ENCODE measurements at places on chromosomes 5 and 9.
A peak's percentile ranks its signal among the peaks of the same experiment; 100 is the strongest.

GRCh38 chr9:132032238-132032950, 47.3 kb downstream of the MED27 start:
- DNase-seq: no peak

GRCh38 chr5:125979636-125980035, 443.6 kb upstream of the GRAMD2B start:
- DNase-seq: no peak

- no peak for DNase-seq
These were observed 907 bp upstream of the NR2F1 start for GRCh38 chr5:93582167-93582462.

DNA sequence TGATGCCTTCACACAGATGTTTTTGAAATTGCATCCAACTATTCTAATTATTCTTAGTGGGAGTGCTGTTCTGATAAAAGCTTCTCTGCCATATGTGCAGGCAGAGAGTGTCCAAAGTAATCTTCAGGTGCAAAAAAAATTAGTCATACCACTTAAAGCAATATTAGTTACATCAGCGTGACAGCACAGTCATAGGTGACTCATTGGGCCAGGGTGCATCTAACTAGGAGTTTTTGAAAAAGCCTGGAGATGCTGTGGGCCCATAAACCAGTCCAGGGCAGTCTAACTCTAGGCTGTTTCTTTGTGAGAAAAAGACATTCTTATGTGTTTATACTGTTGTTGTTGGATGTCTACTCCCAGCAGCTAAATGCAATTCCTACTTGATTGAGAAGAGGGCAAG, 33.0 kb upstream of the C6 start:
- DNase-seq: no peak

- no peak for DNase-seq
These were observed 1.4 kb upstream of the GLIS3 start for GRCh38 chr9:4301296-4301695.

- DNase-seq: peak; percentile 29
These were observed 165.2 kb downstream of the PDE4D start for GRCh38 chr5:59728356-59728755.

GRCh38 chr5:108607421-108607820, 140.3 kb upstream of the FER start:
- DNase-seq: no peak

- no peak for DNase-seq
These were observed 29.0 kb downstream of the PSMB7 start for GRCh38 chr9:124386201-124386600.

DNA sequence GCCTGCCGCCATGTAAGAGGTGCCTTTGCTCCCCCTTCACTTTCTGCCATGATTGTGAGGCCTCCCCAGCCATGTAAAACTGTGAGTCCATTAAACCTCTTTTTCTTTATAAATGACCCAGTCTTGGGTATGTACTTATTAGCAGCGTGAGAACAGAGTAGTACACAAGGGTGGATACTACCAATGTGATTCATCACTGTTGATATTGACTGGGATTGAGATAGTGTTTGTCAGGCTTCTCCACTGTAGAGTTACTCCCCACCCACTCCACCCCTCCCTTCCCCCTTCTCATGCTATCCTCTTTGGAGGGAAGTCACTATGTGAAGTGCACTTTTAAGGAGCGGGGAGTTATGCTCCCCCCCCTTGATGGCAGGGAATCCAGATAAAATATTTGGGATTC, 11.4 kb upstream of the CRHBP start:
- DNase-seq: no peak

- no peak for DNase-seq
These were observed 378.9 kb downstream of the CAAP1 start for GRCh38 chr9:26513730-26514129.

DNA sequence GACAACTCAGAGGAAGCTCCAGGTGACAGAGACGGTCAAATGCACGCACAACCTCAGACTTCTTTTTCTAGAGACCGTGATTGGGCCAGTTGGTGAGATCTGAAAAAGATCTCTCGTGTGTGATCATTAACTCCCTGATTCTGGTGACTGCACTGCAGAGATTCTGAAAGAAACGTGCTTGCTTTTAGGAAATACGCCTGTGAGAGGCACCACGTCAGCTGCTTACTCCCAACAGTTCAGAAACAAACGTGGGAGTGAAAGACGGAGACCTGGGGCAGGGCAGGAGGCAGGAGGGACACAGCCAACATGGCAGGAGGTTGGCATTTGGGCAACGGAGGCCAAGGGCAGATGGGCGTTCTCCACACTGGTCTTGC, 15.9 kb downstream of the SLC12A7 start:
- DNase-seq: no peak

DNA sequence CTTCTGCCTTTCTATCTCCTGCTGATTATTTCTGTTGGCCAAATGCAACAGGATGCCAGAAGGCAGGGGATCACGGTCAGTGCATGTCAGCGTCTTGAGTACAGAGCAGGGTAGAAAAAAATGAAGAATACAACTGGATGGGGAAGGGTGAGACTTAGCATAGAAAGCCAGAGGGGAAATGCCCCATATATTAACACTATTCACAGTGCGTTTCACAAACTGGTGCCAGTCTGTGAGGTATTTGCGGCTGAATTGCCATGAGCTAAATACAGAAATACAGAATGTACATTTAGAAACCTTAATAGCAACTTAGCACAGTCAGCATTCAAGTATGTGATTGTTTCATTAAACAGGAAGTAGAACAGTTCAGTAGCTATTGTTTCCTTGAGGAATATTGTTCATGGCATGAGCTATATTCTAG, 31.0 kb upstream of the SLC1A3 start:
- no peak for DNase-seq

- DNase-seq: no peak
These were observed 37.8 kb downstream of the EXOSC2 start for GRCh38 chr9:130731355-130731754.

- no peak for DNase-seq
These were observed 31.7 kb upstream of the ARAP3 start for GRCh38 chr5:141713616-141714309.

GRCh38 chr9:110298043-110298605, 39.5 kb downstream of the TXNDC8 start:
- no peak for DNase-seq

DNA sequence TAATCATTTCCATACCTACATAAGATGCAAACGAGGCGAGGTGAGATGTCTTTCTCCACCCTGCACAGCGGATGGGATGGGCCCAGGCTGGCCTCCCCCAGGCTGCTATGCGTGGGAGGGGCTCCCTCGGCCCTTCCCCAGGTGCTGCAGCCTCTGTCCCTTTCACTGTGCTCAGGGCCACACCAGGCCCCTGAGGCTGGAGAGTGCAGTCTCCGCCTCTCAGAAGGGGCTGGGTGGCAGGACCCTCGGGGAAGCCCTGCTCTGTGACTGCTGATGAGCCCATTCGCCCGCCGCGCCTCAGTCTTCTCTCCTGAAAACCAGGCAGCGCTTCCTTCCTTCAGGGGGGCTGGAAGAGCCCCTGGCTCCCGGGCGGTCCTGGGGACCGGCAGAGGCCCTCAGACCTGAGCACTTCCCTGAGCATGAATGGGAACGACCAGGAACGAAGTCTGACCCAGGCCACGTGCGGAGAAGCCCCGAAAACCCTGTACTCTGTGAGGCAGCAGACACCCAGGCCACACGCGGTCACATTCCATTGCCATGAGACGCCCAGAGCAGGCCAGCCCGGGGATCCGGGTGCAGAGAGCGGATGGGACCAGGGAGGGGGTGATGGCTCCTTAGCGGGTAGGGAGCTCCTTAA, 21.9 kb upstream of the NOTCH1 start:
- peak; percentile 78 for DNase-seq

DNA sequence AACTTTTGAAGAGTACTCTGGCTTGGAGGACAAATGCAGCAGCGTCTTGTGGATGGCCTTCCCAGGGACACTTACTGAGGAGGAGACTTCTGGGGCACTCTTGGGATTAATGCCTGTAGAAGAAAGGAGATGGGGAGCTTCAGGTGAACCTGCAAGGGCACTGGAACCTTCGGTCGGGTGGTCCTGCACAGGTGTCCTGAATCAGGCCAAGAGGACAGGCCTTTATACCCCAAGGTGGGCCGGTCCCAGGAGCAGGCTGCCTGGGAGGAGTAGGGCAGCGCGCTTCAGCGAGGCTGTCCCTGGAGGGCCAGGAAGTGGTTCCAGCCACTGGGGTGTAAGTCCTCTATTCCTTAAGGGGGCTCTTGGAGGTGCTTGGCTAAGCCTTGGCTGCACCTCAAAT, 27.9 kb downstream of the GADD45G start:
- DNase-seq: no peak

DNA sequence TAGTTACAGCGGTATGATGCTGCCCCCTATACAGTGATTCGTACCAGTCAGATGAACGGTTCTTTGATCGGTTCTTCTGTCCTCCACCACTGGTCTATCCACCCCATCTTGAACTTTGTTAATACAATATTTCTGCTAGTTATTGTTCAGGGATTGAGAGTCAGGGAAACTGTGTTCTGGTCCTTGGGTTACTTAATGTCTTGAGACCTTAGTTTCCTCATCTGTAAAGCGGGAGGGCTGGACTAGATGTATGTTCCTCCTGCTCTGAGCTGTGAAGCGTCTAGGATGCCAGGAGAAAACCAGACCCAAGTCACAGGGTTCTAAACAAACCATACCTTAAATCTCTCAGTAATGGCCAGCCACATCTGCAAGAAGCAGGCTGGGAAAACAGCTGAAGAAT, 1.4 kb upstream of the PIP5K1B start:
- DNase-seq: no peak

GRCh38 chr9:30258094-30258493, 2126.3 kb upstream of the ACO1 start:
- DNase-seq: no peak

- DNase-seq: no peak
These were observed 150.8 kb downstream of the ROR2 start for GRCh38 chr9:91799113-91799744.

- no peak for DNase-seq
These were observed 30.2 kb upstream of the SLCO6A1 start for GRCh38 chr5:102529031-102529430.

GRCh38 chr5:39578887-39579497, 154.2 kb upstream of the DAB2 start:
- DNase-seq: no peak

- peak; percentile 40 for DNase-seq
These were observed 939.7 kb downstream of the NR2F1-AS1 start for GRCh38 chr5:92641031-92641962.

DNA sequence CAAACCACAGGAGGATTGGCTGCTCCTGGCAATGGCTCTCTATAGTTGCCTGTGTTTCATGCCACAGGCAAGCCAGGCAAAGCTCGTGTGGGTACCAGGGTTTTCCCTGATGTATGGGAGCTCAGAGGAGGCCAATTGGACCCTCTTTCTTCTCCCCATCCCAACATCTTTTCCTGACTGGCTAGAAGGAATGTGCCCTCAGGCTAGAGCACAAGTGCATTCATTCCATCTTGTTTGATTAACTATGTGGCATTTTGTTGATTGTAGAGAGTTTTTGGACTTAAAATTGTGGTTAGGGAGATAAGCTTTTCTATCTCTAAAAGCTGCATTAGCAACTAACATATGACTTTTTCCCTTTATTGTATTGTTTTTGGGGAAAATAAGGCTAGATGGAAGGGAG, 561.3 kb downstream of the PSAT1 start:
- no peak for DNase-seq

GRCh38 chr5:1227667-1228066, 2.5 kb downstream of the SLC6A18 start:
- DNase-seq: peak; percentile 81

DNA sequence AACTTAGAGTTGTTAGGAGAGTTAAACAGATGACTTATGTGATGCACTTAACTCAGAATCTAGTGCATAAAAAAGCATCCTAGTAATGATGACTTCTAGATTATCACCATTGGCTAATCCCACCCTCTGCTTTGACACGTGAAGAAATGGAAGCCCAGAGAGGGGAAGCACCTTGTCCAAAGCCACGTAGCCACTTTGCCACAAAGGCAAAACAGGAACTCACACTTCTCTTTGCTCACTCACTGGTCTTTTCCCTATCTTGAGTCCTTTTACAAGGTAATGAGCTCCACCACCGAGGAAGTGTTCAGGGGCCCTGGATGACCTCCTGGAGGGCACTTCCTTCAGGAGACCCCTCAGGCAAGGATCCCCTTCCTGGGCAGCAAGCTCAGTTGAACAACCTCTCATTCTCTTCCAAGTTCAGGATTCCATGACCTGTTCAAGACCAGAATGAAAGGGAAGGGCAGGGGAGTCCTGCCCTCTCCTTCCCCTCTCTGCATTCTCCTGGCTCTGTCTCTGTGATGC, 89.7 kb downstream of the HRH2 start:
- DNase-seq: no peak

DNA sequence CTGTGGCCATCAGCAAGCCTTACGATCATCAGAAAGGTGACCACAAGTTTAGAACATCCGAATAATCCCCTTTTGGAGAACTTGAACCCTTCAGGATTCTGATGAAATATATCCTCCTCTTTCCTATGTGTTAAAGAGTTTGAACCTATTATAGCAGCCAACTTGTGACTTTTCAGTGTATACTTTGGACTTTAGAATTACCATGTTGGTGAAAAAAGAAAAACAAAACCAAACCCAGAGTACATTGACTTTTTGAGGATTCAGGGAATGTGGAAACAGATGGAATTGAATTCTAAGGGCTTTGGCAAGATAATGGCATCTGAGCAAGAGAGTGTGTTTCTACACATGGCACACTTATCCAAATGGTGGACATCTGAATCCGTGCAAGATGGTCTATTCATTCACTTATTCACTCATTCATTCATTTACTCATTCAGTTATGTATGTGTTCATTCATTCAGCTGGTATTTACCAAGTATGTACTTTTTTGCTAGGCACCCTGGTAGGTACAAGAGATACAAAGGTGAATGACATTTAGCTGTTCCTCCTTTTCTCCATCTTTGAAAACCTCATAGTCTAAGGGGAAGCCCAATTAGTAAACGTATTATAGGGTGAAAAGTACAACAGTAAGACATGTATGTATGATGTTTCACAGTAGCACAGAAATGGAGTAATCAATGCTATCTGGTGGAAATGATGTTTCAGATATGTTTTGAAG, 91.8 kb downstream of the PRDM6 start:
- no peak for DNase-seq

GRCh38 chr9:135530146-135530545, 8.9 kb downstream of the LCN1 start:
- no peak for DNase-seq

DNA sequence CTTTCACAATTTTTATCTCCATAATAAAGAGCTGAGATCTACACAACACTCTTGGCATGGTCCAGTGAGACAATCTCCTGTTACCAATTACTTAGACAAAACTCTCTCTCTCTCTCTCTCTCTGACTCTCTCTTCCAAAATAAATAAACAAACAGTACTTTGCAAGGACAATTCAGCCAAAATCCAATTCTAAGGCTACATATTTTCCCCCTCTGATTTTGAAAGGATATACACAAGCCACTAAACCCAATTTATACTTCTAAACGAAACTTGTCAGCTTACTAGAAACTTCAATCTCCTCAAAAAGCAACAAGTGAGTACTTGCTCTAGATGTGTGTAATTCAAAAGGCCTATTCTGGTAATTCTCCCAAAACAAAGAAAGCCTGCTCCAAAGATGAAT, 26.3 kb upstream of the TNPO1 start:
- no peak for DNase-seq
